ENCODE measurements at places on chromosomes 4 and X. TPM values are rescaled to one million over a fixed set of nuclear protein-coding genes. Genes with fewer than 3 reads are reported as not detected.

HMX1 gene
- total RNA-seq, result not detected

GRCh38 chrX:9882669-9883446 is 84.3 kb upstream of the CLDN34 start:
- DNase-seq, result no peak

ATP8A1 gene
- 12.5 TPM for total RNA-seq

CITED1 gene
- not detected for total RNA-seq

- DNase-seq, result no peak
These were observed 95.5 kb upstream of the KLHL13 start for GRCh38 chrX:118211891-118212816.

GRCh38 chrX:1076871-1077651 is 135.4 kb downstream of the CRLF2 start:
- DNase-seq, result no peak

GRCh38 chr4:172344308-172344938 is 531.2 kb downstream of the GALNTL6 start:
- no peak for DNase-seq

GRIA3 gene
- 3.5 TPM for total RNA-seq

DNA sequence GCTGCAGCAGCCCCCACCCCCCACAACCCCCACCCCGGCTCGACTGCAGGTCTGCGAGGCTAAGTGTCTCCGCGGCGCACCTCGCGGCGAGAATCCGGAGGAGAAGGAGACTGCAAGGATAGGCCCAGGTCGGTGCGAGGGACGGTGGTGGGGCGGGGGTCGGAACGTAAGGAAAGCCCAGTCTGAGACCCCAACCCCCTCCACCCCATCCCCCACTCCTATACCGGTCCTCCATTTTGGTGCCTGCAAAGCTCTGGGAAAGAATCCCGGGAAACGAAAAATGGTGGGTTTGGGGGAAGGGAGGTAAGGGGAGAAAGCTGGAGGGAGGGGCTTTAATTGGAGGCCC is 614 bp downstream of the BEX3 start:
- peak; percentile 45 for DNase-seq

DNA sequence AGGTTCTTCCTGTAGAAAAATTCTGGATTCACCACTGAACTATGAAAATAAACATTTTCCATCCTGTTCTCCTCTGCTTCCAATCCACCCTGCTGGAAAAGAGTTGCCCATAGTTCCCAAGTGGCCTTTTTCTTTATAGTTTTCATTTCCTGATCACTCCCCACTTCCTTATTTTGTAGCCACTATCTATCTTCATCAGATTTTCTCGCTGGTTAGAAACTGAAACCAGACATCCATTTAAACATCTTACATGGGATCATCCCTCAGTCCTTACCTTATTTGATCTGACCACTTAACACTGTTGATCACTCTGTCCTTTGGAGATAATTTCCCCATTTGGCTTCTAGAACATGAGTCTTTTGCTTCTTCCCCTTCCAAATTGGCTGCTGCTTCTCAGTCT is 42.2 kb upstream of the SCOC start:
- no peak for DNase-seq

DNA sequence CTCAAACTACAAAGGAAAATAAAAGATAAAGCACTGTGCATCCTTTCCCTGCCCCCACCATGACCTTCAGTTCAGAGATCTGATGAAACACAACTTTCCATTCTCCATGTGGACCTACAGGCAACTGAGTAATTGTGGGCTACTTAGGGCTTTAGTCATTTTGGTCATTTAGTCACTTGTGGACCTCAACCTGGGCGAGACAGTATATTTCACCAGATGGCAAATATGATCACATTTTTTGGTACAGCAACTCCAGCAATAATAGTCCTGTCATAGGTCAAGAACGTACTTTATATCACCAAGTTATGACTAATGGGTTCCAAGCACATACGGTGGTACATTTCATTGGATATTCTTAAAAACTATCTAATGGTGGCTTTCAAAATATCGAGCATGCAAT is 141.2 kb downstream of the PDGFC start:
- DNase-seq, result no peak

ZNF674 gene
- 8.5 TPM for total RNA-seq

DNA sequence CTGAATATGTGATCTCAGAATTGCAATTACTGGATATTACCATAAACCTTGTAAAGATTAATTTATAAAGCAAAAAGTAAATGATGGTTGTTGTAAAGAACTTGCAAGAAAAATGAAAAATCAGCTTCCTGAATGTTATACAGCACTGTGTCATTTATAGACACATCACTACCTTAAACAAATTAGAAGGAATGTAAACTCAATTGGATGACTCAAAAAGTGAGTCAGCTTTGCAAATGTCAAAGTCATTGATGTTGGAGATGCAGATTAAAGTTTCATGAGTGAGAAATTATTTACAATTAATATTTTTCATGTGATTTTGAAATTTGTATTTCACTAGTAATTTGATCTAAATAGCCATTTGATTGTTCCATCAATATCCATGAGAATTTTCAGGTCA is 193.2 kb downstream of the RAPGEF2 start:
- no peak for DNase-seq

- DNase-seq, result no peak
These were observed 17.1 kb upstream of the TADA2B start for GRCh38 chr4:7026107-7026506.

DNA sequence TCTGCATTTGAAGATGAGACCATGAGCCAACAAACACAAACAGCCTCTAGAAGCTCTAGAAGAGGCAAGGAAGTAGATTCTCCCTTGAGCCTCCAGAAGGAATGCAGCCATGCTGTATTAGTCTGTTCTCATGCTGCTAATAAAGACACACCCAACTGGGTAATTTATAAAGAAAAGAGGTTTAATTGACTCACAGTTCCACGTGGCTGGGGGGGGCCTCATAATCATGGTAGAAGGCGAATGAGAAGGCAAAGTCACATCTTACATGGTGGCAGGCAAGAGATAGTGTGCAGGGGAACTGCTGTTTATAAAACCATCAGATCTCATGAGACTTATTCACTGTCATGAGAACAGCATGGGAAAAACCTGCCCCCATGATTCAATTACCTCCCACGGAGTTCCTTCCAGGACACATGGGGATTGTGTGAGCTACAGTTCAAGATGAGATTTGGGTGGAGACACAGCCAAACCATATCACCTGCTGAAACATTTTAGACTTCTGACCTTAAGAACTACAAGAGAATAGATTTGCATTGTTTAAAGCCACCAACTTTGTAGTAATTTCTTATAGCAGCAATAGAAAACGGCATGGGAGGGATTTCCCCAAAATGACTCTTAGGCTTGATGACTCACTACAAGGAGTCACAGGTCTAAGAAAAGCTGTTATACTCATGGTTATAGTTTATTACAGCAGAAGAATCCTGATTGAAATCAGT is 284.4 kb upstream of the SFRP2 start:
- DNase-seq, result no peak

ADH1B gene
- total RNA-seq, result 142 TPM

PLCXD1 gene
- 15.1 TPM for total RNA-seq

GRCh38 chr4:153649572-153649991 is 34.5 kb upstream of the TLR2 start:
- no peak for DNase-seq

GRCh38 chr4:98166025-98166730 is 22.9 kb upstream of the STPG2 start:
- DNase-seq, result peak; percentile 58

DNA sequence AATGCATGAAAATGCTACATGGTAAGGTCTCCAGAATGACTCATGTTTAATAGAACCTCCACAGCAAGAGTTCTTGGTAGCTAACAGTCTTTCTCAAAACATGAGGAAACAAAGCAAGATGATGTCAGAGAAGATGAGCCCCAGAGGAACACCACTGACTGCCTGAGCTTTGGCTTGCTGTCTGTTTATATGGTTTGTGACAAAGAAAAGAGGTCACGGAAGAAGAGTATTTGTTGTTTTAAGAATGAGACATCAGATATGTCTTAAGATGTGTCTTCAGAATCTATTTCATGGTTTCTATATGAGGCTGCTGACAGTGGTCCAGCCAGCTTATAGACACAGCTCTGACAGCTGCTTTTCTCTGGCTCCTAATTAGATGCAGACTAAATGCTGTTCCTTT is 18.8 kb upstream of the AREG start:
- DNase-seq, result no peak

DNA sequence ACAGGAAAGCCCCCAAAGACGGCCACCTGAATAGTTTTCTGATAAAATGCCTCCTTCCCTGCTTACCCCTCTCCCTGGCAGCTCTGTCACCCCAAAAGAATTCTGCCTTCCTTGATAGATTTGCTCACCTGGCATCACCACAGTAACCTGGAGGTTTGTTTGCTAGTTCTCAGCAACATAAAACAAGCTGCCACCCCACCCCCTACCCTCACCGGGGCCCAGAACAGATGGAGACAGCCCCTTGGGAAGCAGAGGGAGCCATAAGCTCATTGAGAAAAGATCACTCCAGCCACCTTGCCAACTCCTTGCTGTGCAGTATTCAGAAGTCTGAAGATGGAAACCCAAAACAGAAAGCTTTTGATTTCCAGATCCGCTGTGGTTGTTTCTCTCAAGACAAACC is 108.6 kb downstream of the DHX15 start:
- no peak for DNase-seq

DNA sequence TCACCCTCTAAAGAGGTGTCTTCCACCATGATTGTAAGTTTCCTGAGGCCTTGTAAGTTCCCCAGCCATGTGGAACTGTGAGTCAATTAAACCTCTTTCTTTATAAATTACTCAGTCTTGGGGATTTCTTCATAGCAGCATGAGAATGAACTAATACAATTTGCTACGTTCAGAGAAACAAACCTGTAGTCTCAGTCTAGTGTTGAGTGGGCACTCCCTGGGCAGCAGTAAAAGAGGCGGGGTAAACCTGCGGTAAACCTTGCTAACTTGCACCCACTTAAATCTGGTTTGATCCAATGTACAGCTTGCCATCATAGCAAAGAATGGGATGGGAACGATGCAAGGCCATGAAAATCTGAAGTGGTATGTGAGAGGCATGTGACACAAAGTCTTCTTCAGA is 22.4 kb downstream of the GRXCR1 start:
- DNase-seq, result no peak

TBC1D9 gene
- total RNA-seq, result 64.3 TPM

DNA sequence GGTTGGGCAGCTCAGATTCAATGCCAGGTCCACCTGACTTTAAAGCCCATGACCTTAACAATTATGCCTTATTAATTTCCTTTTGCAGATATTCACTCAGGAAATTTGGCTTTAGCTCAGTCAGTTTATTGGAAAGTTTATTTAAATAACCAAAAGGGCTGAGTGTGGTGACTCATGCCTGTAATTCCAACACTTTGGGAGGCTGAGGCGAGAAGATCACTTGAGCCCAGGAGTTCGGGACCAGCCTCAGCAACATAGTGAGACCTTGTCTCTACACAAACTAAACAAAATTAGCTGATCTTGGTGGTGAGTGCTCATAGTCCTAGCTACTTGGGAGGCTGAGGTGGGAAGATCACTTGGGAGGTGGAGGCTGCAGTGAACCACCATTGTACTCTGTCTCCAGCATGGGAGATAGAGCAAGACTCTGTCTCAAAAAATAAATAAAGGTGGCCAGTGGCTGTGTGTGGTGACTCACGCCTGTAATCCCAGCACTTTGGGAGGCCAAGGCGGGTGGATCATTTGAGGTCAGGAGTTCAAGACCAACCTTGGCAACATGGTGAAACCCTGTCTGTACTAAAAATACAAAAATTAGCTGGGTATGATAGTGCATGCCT is 43.3 kb downstream of the RHOH start:
- DNase-seq, result no peak

DNA sequence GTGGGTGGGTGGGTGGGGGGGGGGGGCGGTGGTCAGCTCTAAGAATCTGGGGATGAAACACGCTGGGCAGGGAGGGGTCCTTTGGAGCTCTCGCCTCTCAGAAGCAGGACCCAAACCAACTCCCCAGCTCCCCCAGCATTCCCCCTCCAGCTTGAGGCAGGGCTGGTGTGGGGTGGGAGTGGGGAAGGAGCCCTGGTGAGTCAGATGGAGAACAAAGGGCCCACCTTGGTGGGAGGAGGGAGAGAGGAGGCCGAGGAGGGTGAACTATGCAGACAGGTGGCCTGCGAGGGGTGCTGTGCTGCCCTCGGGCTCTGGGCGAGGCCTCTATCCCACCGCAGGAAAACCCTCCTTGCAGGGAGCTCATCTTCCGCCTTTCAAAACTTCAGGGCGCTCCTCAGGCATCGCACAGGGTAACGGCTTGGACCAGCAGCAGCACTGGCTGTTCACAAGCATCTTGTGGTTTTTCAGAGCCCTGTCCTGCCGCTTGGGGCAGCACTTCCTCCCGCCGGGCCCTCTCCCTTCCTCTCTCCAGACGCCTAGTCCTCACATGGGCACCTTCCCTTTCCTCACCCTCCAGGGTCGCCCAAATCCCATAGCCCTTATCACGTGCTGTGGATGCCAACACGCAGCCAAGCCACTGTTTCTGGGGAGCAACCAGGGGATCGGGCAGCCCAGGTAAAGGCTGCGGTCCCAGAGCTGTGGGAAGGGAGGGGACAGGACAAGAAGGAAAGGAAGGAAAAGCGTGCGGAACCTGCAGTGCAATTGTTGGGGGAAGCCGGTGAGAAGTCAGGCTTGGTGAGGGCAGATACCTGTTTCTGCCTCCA is 34.0 kb upstream of the GRPEL1 start:
- DNase-seq, result peak; percentile 80

DNA sequence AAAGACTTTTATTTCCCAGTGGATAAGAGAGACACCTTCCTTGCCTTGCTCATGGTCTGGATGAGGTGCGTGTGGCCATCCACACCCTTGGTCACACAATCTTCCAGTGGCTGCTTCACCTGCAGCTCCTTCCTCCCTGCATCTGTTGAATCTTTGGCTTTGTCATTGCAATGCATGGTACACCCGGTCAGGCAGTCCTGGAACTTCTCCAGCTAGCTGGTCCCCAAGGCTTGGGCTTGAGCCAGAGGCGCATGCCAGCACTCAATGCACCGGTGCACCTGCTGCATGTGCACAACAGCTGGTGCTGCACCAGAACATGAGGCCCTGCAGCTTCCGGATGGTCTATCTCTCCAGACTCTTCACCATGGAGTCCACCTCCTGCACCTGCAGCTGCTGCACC is 31.7 kb downstream of the SCML1 start:
- DNase-seq, result no peak
